ENCODE measurements at places on chromosomes 4 and X.
A peak's percentile ranks its signal among the peaks of the same experiment; 100 is the strongest.

DNA sequence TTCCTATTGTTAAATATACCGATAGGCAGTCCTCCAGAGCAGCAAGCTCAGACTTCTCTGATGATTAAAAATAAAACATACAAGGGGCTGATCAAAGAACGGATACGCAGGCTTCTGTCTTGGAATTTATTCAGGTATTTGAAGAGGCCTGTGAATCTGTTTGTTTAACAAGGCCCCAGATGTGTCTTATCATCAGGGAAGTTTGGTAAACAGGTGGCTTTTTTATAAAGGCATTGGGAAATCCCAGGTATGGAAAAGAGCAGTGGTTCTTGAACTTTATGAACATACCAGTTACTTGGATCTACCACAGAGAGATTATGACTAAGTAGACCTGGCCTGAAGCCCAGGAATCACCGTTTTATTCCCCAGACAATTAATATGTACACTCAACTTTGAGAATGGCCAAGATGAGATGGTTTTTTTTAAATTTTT, 47.9 kb downstream of the SOWAHB start:
- DNase-seq = no peak

- DNase-seq = no peak
Observed at GRCh38 chrX:20116087-20116576, 575 bp downstream of the MAP7D2 start.

- peak; percentile 58 for DNase-seq
Observed at GRCh38 chr4:157992038-157992705, 180.7 kb downstream of the GASK1B start.

GRCh38 chr4:158624889-158625478, 46.7 kb downstream of the C4orf46 start:
- no peak for DNase-seq

DNA sequence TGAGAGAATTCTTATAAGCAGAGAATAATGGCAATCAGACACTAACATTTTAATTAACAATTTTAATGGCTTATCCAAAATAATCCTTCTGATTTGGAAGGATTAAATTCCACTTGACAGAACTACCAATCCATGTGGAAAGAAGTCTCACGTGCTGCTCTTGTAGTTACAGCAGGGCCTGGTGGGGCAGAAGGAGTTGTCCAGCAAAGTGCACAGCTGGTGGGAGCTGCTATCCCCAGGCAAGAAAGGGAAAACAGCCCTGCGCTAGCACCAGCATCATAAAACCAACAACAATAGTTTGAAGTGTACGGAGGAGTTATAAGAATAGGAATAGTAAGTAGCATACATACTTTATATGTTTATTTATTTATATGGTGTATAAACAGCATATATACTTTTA, 127.4 kb upstream of the TRIM2 start:
- DNase-seq = peak; percentile 69

- no peak for DNase-seq
Observed at GRCh38 chrX:74931214-74931613, 6.0 kb upstream of the NEXMIF start.

- DNase-seq = no peak
Observed at GRCh38 chrX:66674506-66674905, 35.6 kb upstream of the EDA2R start.

DNA sequence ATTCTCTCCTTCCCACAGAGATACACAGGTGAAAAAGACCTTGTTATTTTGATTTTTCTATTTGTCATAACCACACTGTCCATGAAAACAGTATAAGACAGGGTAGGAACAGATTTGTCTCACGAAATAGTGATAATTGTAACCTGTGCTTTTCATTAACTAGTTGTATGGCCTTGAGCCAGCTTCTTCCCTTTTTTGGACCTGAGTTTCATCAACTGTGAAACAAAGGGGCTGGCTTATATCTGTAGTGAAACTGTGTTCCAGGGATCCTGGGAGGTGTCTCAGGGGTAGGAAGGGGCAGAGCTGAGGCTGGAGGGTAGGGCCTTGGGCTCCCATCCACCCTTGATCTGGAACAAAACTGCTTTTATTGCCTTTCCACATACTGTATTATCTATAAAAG, 50.9 kb downstream of the MED28 start:
- no peak for DNase-seq

DNA sequence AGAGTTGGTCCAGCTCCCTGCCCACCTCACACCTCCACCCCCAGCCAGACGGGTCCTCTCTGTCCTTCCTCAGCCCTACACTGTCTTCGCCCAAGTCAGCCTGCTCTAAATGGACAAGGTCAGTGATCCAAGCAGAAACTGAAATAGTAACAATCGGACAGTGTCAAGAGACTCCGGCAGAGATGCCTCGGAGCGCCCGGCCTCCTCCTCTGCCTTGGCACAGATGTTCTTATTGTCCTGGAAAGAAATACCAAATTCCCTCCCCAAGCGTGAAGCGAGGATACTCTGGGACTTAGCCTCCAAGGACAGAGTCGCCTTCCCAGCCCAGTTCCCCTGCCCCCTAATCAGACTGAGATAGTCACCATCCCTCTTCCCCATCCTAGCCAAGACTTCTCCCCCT, 28.5 kb downstream of the UTP14A start:
- no peak for DNase-seq

DNA sequence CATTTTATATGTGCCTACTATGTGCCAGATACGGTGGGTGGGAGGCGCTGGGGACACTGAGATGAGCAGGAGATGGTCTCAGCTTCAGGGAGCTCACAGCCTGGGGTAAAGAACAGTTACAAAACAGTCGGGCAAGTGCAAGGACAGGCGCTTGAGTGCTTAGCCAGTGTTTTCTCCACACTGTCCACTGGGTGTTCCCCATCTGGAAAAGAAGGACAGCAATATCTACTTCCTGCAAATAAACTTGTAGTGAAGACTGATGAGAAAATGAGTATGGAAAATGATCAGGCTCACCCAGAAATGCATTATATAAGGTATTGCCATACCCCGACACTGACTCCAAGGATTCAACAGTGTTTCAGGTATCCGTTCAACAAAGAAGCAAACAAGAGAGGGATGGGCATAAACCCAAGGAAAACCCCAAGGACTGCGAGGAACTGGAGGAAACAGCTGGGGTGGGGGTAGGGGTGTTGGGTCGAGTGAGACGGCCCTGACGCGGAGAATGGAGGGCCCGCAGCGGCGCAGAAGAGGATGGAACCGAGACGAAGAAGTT, 835 bp downstream of the TMEM185A start:
- peak; percentile 36 for DNase-seq

DNA sequence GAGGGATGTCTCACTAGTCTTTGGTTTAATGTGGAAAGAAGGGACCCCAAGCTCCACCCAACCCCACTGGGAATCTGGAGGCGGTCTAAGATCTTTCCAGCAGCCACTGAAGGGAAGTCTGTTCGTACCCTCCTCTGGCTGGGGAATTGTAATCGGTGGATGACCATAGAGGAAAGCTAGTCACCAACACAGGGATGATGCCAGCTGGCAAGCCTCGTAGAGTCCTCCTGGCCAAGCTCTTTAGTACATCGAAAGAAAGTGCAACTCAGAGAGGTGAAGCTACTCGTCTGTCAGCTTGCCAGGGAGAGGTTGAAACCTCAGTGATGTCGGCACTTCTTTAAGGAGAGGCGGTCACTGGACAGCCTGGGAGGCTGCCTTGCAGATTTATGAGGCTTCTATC, 58.7 kb downstream of the MAMLD1 start:
- no peak for DNase-seq

DNA sequence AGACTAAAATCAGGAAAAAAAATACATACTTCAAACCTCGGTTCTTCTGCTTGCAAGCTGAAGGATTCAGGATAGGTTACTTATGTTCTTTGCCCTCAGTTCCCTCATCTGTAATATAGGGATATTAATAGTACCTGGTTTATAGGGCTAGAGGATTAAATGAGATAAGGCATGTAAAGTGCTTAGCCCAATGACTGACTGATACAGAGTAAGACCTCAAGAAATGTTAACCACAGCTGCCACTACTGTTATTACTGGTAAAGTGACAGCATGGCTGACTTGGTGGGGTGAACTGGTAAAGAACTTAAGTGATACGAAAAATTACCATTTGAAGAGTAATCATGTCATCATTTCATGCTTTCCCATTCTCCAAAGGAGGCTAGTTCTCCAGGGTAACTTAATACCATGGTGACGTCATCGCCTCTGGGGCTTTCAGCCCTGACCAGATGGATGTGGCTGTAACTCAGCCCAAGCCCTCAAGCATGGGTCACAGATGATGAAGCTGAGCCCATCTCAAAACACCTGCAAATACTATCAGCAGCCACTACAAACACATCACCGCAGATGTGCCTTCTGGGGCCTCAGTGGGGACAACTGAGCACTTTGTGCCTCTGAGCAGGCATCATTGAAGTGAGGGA, 44.5 kb upstream of the SCML1 start:
- DNase-seq = peak; percentile 88

DNA sequence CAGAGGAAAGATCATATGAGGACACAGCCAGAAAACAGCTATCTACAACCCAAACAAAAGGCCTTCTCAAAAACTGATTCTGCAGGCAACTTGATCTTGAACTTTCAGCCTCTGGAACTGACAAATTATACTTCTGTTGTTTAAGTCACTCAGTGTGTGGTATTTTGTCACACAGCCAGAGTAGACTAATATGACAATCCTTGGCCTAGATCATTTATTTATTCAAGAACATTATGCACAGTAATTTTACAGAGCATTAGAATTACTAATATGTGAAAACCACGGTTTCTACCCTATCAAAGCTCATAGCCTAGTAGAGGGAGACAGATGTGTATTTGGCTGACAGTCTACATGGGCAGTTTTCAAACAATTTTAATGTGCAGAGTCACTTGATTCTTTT, 167.8 kb upstream of the PCDH18 start:
- no peak for DNase-seq

Data from NCI-H524 (cell line).